ENCODE measurements at places on chromosomes 12 and 14. TPM values are rescaled to one million over a fixed set of nuclear protein-coding genes. Genes with fewer than 3 reads are reported as not detected.
A peak's percentile ranks its signal among the peaks of the same experiment; 100 is the strongest.

The FGD4 gene
- total RNA-seq = 36.8 TPM

The RAD52 gene
- 6.2 TPM for total RNA-seq

The SCN8A gene
- total RNA-seq = 0.62 TPM

The SPX gene
- total RNA-seq = 18.2 TPM

The SERPINA5 gene
- 2.5 TPM for total RNA-seq

The CCDC197 gene
- total RNA-seq = 0.57 TPM

- no peak overlapping the region for H3K27ac ChIP-seq
- H3K36me3 ChIP-seq = no peaks in the 10 kb centered on the region
- H3K4me1 ChIP-seq = no peaks in the 10 kb centered on the region
- no peak for DNase-seq
- no peaks in the 10 kb centered on the region for H3K27me3 ChIP-seq
- H3K4me3 ChIP-seq = no peak overlapping the region
Observed at GRCh38 chr12:114895827-114896226, 211.9 kb upstream of the TBX3 start.

GRCh38 chr12:117318591-117318990 is 42.8 kb downstream of the NOS1 start:
- H3K4me1 ChIP-seq = no peaks in the 10 kb centered on the region
- no peak for DNase-seq
- H3K36me3 ChIP-seq = no peaks in the 10 kb centered on the region
- H3K27ac ChIP-seq = no peak overlapping the region
- H3K4me3 ChIP-seq = no peak overlapping the region

DNA sequence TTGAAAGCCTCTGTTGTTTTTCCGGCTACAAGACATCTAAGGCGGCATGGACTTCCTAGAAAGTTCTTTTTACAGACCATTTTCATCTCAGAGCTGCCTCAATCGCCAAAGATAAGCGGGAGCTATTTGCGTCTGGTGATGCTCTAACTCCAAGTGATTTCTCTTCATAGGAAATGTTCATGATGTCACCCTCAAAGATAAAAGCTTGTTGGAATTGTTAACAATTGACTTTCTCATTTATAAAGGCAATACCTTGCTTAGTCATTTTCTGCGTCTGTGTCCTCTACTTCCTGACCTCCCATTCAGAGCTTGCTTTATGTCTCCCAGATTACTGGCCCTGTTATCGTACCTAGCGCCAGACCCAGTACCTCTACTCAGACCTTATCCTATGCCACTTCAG is 259.0 kb upstream of the G2E3 start:
- no peak for DNase-seq
- no peaks in the 10 kb centered on the region for H3K36me3 ChIP-seq
- no peak overlapping the region for H3K27ac ChIP-seq

GRCh38 chr14:104746934-104747481 is 5.9 kb upstream of the SIVA1 start:
- H3K27ac ChIP-seq = no peak overlapping the region
- peaks cover 48% of the 10 kb centered on the region for H3K36me3 ChIP-seq
- H3K4me3 ChIP-seq = no peak overlapping the region
- peaks cover 22% of the 10 kb centered on the region for H3K4me1 ChIP-seq
- H3K27me3 ChIP-seq = no peaks in the 10 kb centered on the region

GRCh38 chr14:103545915-103546651 is 16.4 kb downstream of the BAG5 start:
- no peak overlapping the region for H3K27ac ChIP-seq
- H3K27me3 ChIP-seq = no peaks in the 10 kb centered on the region
- H3K4me3 ChIP-seq = no peak overlapping the region
- DNase-seq = no peak
- no peaks in the 10 kb centered on the region for H3K4me1 ChIP-seq

DNA sequence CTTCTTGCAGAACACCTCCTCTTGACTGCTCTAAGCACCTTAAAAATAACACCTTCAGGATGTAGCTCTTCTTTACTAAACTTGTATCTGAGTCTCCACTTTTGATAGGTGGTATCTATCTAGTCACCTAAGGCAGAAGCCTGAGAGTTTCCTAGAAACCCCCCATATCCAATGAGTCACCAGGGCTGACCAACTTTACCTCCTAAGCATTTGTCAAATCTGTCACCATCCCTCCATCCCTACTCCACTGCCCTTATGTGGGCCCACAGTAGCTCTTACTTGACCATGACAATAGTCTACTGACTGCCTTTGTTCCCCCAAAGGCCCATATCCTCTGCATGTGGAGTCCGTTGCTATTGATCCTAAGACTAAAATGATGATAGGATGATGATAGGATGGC is 15.9 kb downstream of the AVIL start:
- H3K36me3 ChIP-seq = peaks cover 88% of the 10 kb centered on the region
- H3K4me3 ChIP-seq = no peak overlapping the region
- no peak overlapping the region for H3K27ac ChIP-seq

- no peaks in the 10 kb centered on the region for H3K36me3 ChIP-seq
- no peak for DNase-seq
- no peak overlapping the region for H3K27ac ChIP-seq
- no peaks in the 10 kb centered on the region for H3K4me1 ChIP-seq
- no peak overlapping the region for H3K4me3 ChIP-seq
- no peaks in the 10 kb centered on the region for H3K27me3 ChIP-seq
Observed at GRCh38 chr12:25942709-25943108, 15.8 kb upstream of the RASSF8 start.

DNA sequence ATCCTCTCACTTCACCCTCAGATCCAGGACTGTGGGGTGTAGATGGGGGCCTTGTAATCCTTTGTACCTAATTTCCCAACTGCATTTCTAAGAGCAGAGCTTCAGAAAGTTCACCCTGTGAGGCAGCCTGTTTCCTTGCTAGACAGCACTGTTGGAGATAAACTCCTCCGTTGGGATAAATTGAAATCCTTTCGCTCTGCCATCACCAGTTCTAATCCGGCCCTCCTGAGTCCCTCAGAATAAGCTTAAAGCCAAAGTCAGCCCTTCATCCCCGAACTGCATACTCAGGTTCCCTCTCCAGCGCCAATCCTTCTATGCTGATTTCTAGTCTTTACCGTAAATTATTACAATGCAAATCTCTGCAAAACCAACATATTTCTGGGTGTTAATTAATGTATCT is 114.7 kb downstream of the PRMT8 start:
- DNase-seq = no peak
- H3K27me3 ChIP-seq = no peaks in the 10 kb centered on the region
- peaks cover 4% of the 10 kb centered on the region for H3K4me1 ChIP-seq
- H3K27ac ChIP-seq = no peak overlapping the region

GRCh38 chr12:57240066-57240921 is 10.7 kb downstream of the STAC3 start:
- peak overlapping the region; percentile 33 for H3K4me3 ChIP-seq
- peak overlapping the region; percentile 49 for H3K27ac ChIP-seq
- peaks cover 48% of the 10 kb centered on the region for H3K27me3 ChIP-seq
- DNase-seq = peak; percentile 55
- H3K36me3 ChIP-seq = no peaks in the 10 kb centered on the region

GRCh38 chr12:18158774-18159557 is 69.0 kb upstream of the RERGL start:
- no peaks in the 10 kb centered on the region for H3K27me3 ChIP-seq
- no peak overlapping the region for H3K4me3 ChIP-seq
- no peaks in the 10 kb centered on the region for H3K4me1 ChIP-seq

DNA sequence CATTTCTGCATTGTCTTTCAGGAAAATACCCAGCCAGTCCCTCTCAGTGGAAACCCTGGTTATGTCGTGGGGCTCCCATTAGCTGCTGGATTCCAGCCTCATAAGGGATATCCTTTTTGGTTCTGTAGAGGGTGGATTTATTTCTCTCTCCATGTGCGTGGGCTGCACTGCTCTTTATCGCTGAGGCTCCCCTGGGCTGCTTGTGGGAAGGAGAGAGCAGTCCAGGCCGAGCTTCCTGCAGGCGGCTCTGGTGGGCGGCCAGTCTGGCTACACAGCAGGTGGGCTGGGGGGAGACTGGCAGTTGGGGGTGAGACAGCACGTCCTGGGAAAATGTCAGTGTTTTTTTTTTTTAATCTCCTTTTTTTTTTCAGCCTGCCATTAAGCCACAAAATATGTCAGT is 27.6 kb downstream of the TCTN1 start:
- H3K4me3 ChIP-seq = no peak overlapping the region
- peaks cover 14% of the 10 kb centered on the region for H3K36me3 ChIP-seq
- H3K27me3 ChIP-seq = no peaks in the 10 kb centered on the region
- peaks cover 35% of the 10 kb centered on the region for H3K4me1 ChIP-seq
- H3K27ac ChIP-seq = peak overlapping the region; percentile 43
- DNase-seq = peak; percentile 47

DNA sequence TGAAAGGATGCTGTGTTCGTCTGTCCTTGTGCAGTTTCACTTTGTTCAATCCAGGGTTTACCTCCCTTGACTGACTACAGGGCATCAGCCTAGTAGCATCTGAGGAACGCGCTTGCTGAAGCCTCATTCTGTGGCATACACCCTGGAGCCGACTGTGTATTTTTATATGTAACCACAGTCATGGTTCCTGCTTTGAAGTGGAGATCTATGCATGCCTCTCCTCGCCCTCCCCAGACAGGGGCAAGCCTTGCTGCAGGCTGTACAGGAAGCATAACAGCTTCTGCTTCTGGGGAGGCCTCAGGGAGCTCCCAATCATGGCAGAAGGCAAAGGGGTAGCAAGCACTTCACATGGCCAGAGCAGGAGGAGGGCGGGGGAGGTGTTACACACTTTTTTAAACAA is 262.1 kb downstream of the BCL11B start:
- no peaks in the 10 kb centered on the region for H3K27me3 ChIP-seq
- no peaks in the 10 kb centered on the region for H3K36me3 ChIP-seq
- no peak overlapping the region for H3K4me3 ChIP-seq
- H3K27ac ChIP-seq = no peak overlapping the region
- DNase-seq = no peak

- H3K4me1 ChIP-seq = no peaks in the 10 kb centered on the region
- H3K27ac ChIP-seq = no peak overlapping the region
- H3K27me3 ChIP-seq = no peaks in the 10 kb centered on the region
Observed at GRCh38 chr14:34180869-34181268, 230.0 kb upstream of the EGLN3 start.

DNA sequence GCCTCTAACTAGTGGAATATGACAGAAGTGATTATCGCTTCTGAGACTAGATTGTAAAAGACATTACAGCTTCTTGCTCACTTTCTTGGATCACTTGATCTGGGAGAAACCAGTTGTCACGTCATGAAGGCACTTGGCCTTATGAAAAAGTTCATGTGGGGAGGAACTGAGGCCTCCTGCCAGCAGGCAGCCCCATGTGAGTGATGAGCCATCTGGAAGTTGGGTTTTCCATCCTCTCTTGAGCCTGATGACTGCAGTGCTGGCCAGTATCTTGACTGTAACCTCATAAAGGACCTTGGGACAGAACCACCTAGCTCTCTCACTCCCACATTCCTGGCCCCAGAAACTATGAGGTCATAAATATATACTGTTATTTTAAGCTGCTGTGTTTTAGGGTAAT is 28.0 kb downstream of the TTLL5 start:
- no peak overlapping the region for H3K4me3 ChIP-seq
- H3K27me3 ChIP-seq = no peaks in the 10 kb centered on the region
- no peaks in the 10 kb centered on the region for H3K4me1 ChIP-seq
- peak; percentile 45 for DNase-seq
- no peaks in the 10 kb centered on the region for H3K36me3 ChIP-seq

- H3K27ac ChIP-seq = no peak overlapping the region
- DNase-seq = no peak
- H3K36me3 ChIP-seq = no peaks in the 10 kb centered on the region
- H3K4me1 ChIP-seq = no peaks in the 10 kb centered on the region
- no peak overlapping the region for H3K4me3 ChIP-seq
Observed at GRCh38 chr12:61757831-61758505, 502.2 kb upstream of the USP15 start.

GRCh38 chr14:104184911-104185499 is 46.6 kb downstream of the KIF26A start:
- DNase-seq = peak; percentile 66
- H3K4me3 ChIP-seq = no peak overlapping the region
- H3K36me3 ChIP-seq = no peaks in the 10 kb centered on the region
- no peaks in the 10 kb centered on the region for H3K4me1 ChIP-seq
- H3K27ac ChIP-seq = peak overlapping the region; percentile 76

DNA sequence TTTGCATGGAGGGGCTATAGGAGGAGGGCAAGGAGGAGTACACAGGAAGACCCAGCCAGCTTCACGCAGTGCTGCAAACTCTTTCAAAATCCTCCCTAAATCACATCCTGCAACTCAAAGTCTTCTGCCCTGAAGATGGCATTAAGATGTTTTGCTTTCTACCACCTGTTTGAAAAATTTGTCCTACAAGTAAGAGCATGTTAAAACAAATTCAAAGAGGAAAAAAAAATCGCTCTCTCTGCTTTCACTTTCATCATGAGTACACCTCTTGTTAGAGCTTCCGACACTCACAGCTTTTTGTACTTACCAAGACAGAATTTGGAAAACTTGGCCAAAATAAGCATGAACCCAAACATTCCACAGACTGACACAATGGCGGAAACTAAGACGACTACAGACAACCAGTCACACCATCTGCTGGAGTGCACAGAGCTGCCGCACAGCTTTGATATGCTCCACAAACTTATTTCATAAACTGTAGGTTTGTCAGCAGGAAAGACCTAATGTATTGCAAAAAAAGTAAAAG is 21.3 kb downstream of the GCH1 start:
- DNase-seq = no peak
- H3K4me1 ChIP-seq = no peaks in the 10 kb centered on the region
- no peaks in the 10 kb centered on the region for H3K27me3 ChIP-seq
- no peaks in the 10 kb centered on the region for H3K36me3 ChIP-seq

- DNase-seq = no peak
- H3K27ac ChIP-seq = no peak overlapping the region
- H3K4me3 ChIP-seq = no peak overlapping the region
- H3K27me3 ChIP-seq = no peaks in the 10 kb centered on the region
Observed at GRCh38 chr12:84492351-84492883, 420.2 kb downstream of the SLC6A15 start.

GRCh38 chr14:63006531-63006930 is 38.7 kb downstream of the KCNH5 start:
- no peak overlapping the region for H3K27ac ChIP-seq
- DNase-seq = no peak
- H3K27me3 ChIP-seq = no peaks in the 10 kb centered on the region
- no peak overlapping the region for H3K4me3 ChIP-seq

DNA sequence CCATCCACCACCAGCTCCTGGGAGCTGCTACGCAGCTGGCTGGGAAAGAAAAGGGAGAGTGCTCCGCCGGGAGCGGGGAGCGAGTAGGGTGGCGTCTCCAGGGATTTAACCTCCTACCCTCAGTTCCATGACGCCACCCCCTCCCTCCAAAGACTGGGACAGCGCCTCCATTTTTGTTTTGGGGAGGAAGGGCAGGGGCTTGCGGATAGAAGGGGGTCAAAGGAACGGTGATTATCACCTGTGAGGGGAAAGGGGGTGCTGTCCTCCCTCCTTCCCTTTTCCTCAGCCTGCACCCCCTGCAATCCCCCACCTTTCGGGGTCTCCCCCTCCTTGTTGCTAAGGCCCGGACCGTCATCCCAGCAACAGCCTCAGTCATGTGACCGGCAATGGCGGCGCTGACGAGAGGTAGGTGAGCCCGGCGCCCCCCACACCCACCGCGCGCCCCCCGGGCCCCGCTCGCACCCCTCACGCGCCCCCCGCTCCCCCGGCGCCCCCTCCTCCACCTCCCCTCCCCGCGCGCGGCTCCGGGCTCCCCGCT is at the start of gene DTX3:
Gene DTX3, plus strand, starts transcription at position 371 of the 538 bp plus-strand sequence. CDS start 1,694 bp downstream, outside the sequence.
- peak within 1 kb of the TSS; percentile 96 for H3K4me3 ChIP-seq
- peaks cover 51% of the 10 kb centered on the region for H3K36me3 ChIP-seq
- peak; percentile 67 for DNase-seq
- H3K27me3 ChIP-seq = no peaks in the 10 kb centered on the region
- peaks cover 23% of the 10 kb centered on the region for H3K4me1 ChIP-seq

- H3K4me1 ChIP-seq = peaks cover 27% of the 10 kb centered on the region
- no peaks in the 10 kb centered on the region for H3K27me3 ChIP-seq
- H3K4me3 ChIP-seq = peak overlapping the region; percentile 96
- H3K27ac ChIP-seq = peak overlapping the region; percentile 95
- peaks cover 13% of the 10 kb centered on the region for H3K36me3 ChIP-seq
Observed at GRCh38 chr14:102363182-102363943, 622 bp downstream of the TECPR2 start.

GRCh38 chr12:121934309-121934664 is 15.9 kb downstream of the CFAP251 start:
- no peaks in the 10 kb centered on the region for H3K4me1 ChIP-seq
- H3K36me3 ChIP-seq = no peaks in the 10 kb centered on the region
- no peaks in the 10 kb centered on the region for H3K27me3 ChIP-seq
